GM12878 (cell line): ENCODE measurements at places on chromosomes 2 and 18. TPM values are rescaled to one million over a fixed set of nuclear protein-coding genes. Genes with fewer than 3 reads are reported as not detected.

Gene TRIM54
- not detected in 2 replicates for polyA plus RNA-seq

Gene RGPD8
- polyA plus RNA-seq: 4.2 and 4.3 TPM in 2 replicates

Gene VIT
- not detected in 2 replicates for polyA plus RNA-seq

Gene CCDC74B
- polyA plus RNA-seq: 10.0 and 11.3 TPM in 2 replicates

Gene ARHGEF4
- not detected in 2 replicates for polyA plus RNA-seq

Gene PDCD1
- 1.9 TPM in 2 replicates for polyA plus RNA-seq

Gene SCN9A
- 0.04 TPM in 1 of 2 replicates, not detected in the other for polyA plus RNA-seq

Gene DCDC2C
- not detected in 2 replicates for polyA plus RNA-seq

Gene TUBA3E
- not detected in 2 replicates for polyA plus RNA-seq

Gene LOXL3
- polyA plus RNA-seq: 27.3 and 29.8 TPM in 2 replicates

Gene METTL8
- polyA plus RNA-seq: 94.4 and 95.6 TPM in 2 replicates

- DNase-seq: no peak
These were observed 314.8 kb downstream of the MBD2 start for GRCh38 chr18:53909668-53910067.

DNA sequence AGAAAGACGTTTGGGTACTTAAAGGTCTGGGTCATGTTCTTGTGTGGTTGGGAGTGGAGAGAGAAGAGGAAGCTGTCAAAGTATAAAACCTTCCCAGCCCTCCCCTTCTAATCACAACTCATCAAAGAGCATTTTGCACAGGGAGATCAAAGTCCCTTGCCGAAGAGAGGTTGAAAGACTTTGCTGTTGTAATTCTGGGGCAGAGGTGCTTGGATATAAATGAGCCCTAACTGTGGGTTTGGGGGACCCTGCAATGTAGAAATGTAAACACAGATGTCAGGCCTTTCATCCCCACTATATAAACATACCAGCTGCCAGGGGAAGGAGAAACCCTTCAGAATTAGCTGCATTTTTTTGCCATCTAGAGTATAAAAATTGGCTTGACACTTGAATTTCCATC lies 182.1 kb downstream of the ETAA1 start:
- DNase-seq: no peak

DNA sequence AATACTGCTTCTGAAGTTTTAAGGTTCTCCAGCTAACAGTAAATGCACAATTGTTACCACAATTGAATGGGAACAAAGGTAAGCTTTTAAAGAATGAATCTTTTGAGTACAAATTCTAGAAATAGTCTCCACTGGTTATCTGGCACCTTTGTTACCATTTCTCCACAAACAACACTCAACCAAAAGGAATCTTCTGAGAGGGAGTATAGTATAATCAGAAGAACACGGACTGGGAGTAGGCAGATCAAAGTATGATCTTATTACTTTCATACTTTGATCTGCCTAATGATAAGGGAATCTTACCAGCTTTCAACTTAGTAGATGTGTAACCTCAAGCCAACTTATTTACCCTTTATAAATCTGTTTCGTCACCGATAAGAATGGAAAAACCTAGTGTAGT lies 1.4 kb downstream of the CEP76 start:
- no peak for DNase-seq

GRCh38 chr2:43143756-43144155 lies 82.7 kb downstream of the ZFP36L2 start:
- DNase-seq: no peak

GRCh38 chr18:10579079-10579867 lies 53.4 kb downstream of the NAPG start:
- DNase-seq: no peak

DNA sequence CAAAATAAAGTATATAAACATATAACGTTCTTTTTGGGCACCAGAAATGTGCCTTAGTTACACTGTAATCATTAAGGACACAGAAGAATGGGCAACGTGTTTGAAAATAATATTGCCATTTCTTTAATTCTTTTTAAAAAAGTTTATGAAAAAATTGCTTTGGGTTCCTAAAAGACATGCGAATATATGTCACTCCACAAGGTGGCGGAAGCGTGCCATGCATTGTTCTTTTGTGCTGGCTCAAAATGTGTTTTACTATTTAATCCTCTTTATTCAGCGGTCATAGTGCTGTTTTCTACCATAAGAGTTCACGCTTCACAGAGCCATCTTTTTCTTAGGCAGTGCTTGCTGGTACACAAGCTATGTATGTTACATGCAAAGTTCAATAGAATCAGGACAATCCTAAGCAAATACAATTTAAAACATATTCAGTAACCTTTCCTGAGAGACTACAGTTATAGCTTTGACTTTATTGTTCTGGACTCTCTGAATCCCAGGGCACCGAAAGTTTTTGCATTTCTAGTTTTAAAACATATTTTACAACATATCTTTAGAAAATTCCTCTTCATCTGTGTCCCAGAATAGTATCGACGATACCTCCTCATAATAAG lies 147.8 kb upstream of the ERBB4 start:
- DNase-seq: peak; percentile 60

DNA sequence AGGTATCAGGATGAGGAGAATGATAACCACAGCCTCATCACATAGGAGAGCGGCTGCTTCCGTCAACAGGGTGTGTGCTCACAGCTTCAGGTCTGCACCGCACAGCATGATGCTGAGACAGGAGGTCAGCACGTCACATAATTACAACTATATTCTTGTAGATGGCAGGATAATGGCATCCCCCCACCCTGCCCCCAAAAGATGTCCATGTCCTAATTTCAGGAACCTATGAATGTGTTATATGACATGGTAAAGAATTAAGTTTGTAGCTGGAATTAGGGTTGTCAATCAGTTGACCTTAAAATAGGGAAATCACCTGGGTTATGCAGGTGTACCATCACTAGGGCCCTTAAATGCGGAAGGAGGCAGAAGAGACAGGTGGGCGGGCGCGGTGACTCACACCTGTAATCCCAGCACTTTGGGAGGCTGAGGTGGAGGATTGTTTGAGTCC lies 73.9 kb downstream of the ARL4C start:
- DNase-seq: no peak

GRCh38 chr2:172462373-172462848 lies 35.0 kb downstream of the ITGA6 start:
- DNase-seq: no peak

DNA sequence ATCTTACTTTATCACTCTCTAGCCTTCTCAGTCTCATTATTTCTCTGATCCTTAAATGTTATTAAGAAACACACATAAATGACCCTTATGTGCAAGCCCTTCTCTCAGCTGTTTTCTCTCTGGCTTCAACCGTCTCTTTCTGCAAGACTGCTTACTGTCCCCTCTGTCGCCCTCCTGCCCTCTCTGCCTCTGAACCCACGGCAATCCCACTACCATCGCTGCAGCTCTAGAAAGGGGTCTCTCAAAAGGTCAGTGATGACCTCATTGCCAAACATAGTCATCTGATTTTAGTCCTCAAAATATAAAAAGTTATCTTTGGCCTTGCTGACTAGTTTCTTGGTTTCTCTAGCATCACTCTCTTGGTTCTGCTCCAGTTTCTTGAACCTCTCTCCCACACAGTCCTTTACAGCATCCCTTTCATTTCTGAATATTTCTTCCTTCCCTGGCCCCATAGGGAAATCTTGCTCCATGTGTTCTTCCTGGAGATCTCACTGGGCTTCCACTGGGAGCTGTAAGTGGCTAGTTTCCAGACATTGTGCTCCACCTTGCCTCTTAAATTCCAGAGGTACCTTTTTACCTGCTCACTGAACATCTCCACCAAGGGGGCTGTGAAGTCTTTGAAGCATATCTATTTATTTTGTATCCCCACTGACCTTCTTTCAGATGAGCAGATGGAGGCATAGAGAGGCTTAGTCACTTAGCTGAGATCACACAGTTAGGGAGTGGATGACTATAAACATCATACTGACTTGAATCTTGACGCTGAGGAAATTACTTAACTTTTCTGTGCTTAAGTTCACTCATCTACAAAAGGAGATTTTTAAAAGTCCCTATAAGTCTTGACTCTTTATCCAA lies 96.2 kb downstream of the PDE1A start:
- no peak for DNase-seq

DNA sequence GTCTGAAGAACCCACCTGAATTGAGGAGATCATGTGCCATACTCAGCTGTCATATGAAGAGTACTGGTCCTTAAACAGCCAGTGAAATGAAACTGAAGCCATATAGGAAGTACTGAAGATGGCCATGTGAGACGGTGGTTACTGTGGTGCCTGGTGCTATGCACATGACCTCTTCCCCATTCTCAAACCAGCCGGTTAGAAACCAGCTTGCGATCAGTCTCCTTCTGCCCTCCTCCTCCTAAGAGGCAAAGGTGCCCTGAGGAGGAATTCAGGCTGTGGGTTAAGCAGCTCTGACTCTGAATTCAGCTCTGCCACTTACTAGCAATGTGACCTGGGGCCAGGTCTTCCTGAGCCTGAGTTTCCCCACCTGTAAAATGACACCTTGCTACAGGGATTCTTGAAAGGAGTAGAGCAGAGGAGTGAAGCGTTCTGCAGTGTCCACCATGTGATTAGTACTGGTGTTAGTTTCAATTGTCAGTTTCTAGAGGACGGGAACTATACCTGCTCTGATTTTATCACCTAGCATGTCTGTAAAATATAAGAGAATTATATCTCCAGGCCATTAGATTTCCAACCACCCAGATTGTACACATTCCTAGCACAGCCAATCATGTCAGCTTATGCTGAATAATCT lies 5.1 kb downstream of the FECH start:
- DNase-seq: peak; percentile 42

GRCh38 chr2:209348433-209348832 lies 75.4 kb upstream of the MAP2 start:
- DNase-seq: no peak

DNA sequence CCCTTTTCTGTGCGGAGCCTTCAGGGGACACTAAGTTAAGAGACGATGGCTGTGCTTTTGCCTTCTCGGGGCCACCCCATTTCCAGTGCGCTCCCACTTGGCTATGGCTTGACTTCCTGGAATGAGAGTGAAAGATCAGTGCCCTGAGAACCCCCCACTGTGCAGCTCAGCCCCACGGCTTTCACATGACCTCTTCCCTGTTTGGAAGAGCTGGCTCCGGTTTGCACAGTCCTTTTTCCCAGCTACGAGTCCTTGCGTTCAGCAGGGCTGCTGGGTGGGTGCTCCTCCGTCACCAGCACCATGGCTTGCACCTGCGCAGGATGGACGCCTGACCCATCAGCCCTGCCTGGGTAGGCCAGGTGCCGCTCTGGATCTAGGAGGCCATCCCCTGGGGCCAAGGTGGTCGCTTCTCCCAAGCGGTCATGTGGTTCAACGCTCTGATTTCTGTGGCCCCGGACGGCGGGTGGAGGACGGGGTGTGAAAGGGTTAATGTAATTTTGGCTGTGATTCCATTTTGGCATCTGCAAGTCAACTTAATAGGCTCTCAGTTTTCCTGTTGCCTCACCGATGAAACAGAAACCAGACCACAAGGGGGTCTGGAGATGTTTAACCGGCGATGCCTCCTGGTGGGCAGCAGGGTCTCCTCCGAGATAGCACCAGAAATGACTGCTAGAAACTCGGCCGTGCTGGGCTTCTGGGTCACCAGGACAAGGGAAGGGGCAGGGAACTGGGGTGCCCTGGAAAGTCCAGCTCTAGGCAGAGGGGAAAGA lies 113.1 kb upstream of the HAAO start:
- no peak for DNase-seq

- DNase-seq: no peak
These were observed 17.7 kb downstream of the BCL11A start for GRCh38 chr2:60535685-60536312.

- no peak for DNase-seq
These were observed 94.1 kb downstream of the COL6A3 start for GRCh38 chr2:237319887-237320286.

GRCh38 chr2:241112046-241112445 lies 10.0 kb upstream of the MTERF4 start:
- DNase-seq: no peak

DNA sequence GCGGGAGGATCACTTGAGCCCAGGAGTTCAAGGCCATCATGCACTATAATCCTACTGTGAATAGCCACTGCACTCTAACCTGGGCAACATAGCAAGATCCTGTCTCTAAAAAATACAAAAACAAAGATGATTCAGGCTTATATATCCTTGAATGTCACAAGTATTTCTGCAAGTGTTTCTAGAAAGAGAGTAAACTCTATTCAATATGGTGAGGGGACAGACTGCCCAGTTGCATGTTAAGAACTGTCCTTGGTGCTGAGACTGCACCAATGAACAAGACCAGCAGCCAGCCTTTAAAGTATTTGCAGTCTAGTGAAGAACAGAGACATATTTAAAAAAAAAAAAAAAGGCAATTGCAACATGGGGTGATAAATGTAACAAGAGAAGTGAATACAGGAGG lies 16.4 kb downstream of the MAP3K19 start:
- DNase-seq: no peak

- peak; percentile 55 for DNase-seq
These were observed 53.3 kb downstream of the PIKFYVE start for GRCh38 chr2:208319391-208319790.

DNA sequence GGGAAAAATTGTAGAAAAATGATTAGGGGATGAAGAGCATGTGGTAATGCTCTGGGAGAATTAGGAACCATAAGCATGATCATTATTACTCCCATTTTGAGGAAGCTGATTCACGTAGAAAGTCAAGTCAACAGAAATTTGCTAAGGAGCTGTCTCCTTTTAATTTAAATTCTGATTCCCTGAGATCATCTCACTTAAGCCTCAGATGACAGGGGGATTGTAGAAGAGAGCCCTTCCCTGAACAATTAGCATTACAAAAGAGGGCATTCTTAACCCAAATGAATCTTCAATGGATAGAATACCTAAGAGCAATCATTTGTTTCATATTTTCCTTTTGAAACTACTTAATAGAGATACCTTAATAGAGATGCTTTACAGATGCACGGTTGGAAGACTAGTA lies 267.9 kb downstream of the NYAP2 start:
- no peak for DNase-seq

DNA sequence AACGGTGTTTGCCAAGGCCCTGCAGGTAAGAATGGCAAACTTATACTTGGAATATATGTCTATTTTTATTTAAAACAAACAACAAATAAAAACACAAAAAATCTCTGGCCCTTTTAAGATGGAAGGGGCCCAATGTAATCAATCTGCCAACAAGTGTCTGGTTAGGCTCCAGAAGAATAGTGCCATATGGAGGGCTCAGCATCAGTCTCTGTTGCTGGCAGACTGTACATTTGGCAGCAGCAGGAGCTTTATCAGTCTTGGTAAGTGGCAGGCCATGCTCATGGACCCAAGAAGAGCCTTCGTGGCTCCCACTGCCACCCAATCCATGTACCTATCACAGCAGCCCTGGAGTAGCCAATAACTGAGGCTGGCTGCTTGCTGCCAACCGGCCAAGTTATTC lies 101.1 kb downstream of the GALNT3 start:
- no peak for DNase-seq

GRCh38 chr2:203928849-203929248 lies 7.7 kb upstream of the ICOS start:
- no peak for DNase-seq

DNA sequence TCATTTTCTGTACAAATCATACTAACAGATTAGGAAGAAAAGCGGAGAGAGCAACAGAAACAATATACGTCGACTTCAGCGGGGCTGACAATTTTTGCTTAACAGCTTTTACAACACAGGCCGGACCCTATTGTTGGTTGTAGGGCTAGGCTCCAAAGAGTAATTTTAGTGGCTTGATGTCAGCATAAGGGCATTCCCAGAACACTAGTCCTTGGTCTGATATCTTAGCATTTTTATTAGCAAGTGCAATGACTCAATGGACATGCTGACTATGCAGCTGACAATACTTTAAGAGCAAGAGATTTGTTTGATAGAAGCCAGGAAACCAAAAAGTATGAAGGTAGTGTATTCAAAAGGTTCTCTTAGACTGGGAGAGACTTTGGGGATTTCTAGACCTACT lies 209.9 kb downstream of the LNPK start:
- no peak for DNase-seq

- no peak for DNase-seq
These were observed 5.7 kb upstream of the WDSUB1 start for GRCh38 chr2:159292157-159292556.
